Fibroblast of lung (primary cell): ENCODE measurements at places on chromosomes 11 and 22. TPM values are rescaled to one million over a fixed set of nuclear protein-coding genes. Genes with fewer than 3 reads are reported as not detected.
A peak's percentile ranks its signal among the peaks of the same experiment; 100 is the strongest.

The PHF21B gene
- 0.06 TPM in 1 of 2 replicates, not detected in the other for polyA plus RNA-seq

The PVALB gene
- not detected in 2 replicates for polyA plus RNA-seq

The RABL2B gene
- polyA plus RNA-seq, result 23.6 and 26.7 TPM in 2 replicates

The CNGA4 gene
- polyA plus RNA-seq, result 0.06 TPM in 1 of 2 replicates, not detected in the other

The TSPAN32 gene
- polyA plus RNA-seq, result 0.05 TPM in 1 of 2 replicates, not detected in the other

The C22orf31 gene
- polyA plus RNA-seq, result 0.14 TPM in 1 of 2 replicates, not detected in the other

The C11orf16 gene
- not detected in 2 replicates for polyA plus RNA-seq

The TCN1 gene
- not detected in 2 replicates for polyA plus RNA-seq

The CHCHD10 gene
- 7.5 and 11.4 TPM in 2 replicates for polyA plus RNA-seq

- no peak overlapping the region for H3K4me3 ChIP-seq
- H3K27me3 ChIP-seq, result no peaks in the 10 kb centered on the region
- H3K36me3 ChIP-seq, result no peaks in the 10 kb centered on the region
- H3K4me1 ChIP-seq, result no peaks in the 10 kb centered on the region
These were observed 257.1 kb downstream of the BUD13 start for GRCh38 chr11:116515664-116516184.

DNA sequence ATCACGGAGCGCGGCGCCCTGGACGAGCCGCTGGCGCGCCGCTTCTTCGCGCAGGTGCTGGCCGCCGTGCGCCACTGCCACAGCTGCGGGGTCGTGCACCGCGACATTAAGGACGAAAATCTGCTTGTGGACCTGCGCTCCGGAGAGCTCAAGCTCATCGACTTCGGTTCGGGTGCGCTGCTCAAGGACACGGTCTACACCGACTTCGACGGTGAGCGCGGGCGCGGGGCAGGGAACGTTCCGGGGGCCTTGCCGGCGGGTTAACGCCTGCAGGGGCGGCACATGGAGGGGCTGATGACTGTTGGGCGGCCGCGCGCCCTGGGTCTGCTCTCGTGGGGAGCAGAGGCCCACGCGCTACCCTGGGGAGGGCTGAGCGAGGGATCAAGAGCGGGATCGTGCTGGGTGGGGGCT, 1.0 kb downstream of the PIM3 start:
- no peak for DNase-seq
- peaks cover 18% of the 10 kb centered on the region for H3K4me1 ChIP-seq
- H3K27me3 ChIP-seq, result no peaks in the 10 kb centered on the region
- H3K27ac ChIP-seq, result peak overlapping the region; percentile 79

DNA sequence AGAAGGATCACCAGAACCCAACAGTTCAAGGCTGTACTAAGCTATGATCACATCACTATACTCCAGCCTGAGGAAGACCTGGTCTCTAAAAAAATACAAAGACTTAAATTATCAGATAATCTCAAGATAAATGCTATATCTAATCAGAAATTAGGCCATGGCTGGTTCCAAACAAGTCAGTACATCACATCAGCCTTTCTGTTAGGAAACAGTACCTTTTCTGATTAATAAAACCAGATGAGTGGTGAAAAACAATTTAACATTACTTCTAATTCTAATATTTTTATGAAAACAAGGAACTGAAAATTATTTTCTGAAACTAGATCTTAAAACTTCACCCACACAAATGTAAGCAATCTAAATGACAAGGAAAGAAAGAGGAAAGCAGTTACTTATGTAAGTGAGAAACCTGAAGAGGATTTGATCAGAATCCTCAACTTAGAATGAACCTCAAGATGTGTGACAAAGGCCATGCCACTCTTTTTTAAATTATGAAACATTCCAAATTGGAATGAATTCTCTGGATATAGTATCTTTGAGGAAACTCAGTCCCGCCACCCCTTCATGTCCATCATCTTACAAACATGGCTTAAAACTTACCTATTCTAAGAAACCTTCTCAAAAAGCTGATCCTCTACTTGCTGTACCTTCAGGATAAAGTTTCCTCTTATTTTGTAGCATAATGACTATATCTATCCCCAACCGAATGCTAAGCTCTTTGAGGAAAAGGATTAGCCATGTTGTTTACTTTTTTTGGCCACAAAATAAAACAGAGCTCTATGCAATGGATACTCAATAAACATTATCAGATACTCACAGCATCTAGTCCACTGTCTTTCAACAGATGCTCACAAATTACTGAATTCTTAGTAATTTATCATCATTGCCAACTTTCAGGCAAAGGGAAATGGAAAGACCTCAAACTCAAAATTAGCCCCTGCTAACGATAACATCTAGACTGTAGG, 132.0 kb downstream of the MRTFA start:
- H3K4me1 ChIP-seq, result peaks cover 21% of the 10 kb centered on the region
- H3K36me3 ChIP-seq, result no peaks in the 10 kb centered on the region
- H3K4me3 ChIP-seq, result no peak overlapping the region
- H3K27ac ChIP-seq, result no peak overlapping the region

- peaks cover 10% of the 10 kb centered on the region for H3K4me1 ChIP-seq
- H3K27ac ChIP-seq, result peak overlapping the region; percentile 46
- DNase-seq, result no peak
- H3K4me3 ChIP-seq, result peak overlapping the region; percentile 25
These were observed 40.1 kb upstream of the CLMP start for GRCh38 chr11:123235117-123235655.

- H3K27ac ChIP-seq, result no peak overlapping the region
- DNase-seq, result no peak
These were observed 9.8 kb upstream of the NXPE4 start for GRCh38 chr11:114605370-114605769.

DNA sequence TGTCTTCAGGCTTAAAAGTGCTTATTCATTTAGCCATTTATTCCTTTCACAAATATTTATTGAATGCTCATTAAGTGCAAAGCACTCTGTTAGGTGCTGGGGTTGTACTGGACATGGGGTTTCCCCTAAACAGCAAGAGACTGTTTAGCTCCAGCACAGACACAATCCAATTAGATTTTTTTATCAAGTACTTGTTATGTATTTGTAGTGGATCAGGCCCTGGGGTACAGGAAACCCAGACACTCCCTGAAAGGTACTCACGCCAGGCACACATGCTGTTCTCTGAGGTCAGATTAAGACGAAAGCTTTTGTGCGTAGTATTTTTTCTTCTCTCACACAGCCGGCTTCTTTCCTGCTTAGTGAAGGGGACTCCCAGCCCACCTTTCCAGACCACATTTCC, 218.1 kb upstream of the PLET1 start:
- H3K27ac ChIP-seq, result no peak overlapping the region
- no peak for DNase-seq
- H3K36me3 ChIP-seq, result no peaks in the 10 kb centered on the region
- no peaks in the 10 kb centered on the region for H3K4me1 ChIP-seq
- H3K4me3 ChIP-seq, result no peak overlapping the region

GRCh38 chr11:12848413-12848812, 160.7 kb upstream of the RASSF10 start:
- H3K36me3 ChIP-seq, result no peaks in the 10 kb centered on the region
- no peak for DNase-seq
- H3K4me3 ChIP-seq, result no peak overlapping the region
- no peaks in the 10 kb centered on the region for H3K27me3 ChIP-seq

GRCh38 chr11:123083623-123084029, 21.7 kb upstream of the HSPA8 start:
- H3K36me3 ChIP-seq, result peaks cover 6% of the 10 kb centered on the region
- peak overlapping the region; percentile 78 for H3K27ac ChIP-seq
- H3K4me1 ChIP-seq, result peaks cover 6% of the 10 kb centered on the region
- no peaks in the 10 kb centered on the region for H3K27me3 ChIP-seq
- no peak overlapping the region for H3K4me3 ChIP-seq

- H3K4me1 ChIP-seq, result no peaks in the 10 kb centered on the region
- no peak overlapping the region for H3K27ac ChIP-seq
- H3K36me3 ChIP-seq, result peaks cover 8% of the 10 kb centered on the region
- H3K27me3 ChIP-seq, result no peaks in the 10 kb centered on the region
- H3K4me3 ChIP-seq, result peak overlapping the region; percentile 85
- no peak for DNase-seq
These were observed 698 bp downstream of the SLC37A4 start for GRCh38 chr11:119030029-119030328.

GRCh38 chr11:94516725-94517124, 4.5 kb downstream of the C11orf97 start:
- no peaks in the 10 kb centered on the region for H3K36me3 ChIP-seq
- no peak for DNase-seq
- H3K27ac ChIP-seq, result no peak overlapping the region
- H3K4me1 ChIP-seq, result no peaks in the 10 kb centered on the region

- no peaks in the 10 kb centered on the region for H3K4me1 ChIP-seq
- DNase-seq, result no peak
- H3K4me3 ChIP-seq, result no peak overlapping the region
- H3K36me3 ChIP-seq, result no peaks in the 10 kb centered on the region
These were observed 535.9 kb downstream of the BRD1 start for GRCh38 chr22:49291781-49292180.

DNA sequence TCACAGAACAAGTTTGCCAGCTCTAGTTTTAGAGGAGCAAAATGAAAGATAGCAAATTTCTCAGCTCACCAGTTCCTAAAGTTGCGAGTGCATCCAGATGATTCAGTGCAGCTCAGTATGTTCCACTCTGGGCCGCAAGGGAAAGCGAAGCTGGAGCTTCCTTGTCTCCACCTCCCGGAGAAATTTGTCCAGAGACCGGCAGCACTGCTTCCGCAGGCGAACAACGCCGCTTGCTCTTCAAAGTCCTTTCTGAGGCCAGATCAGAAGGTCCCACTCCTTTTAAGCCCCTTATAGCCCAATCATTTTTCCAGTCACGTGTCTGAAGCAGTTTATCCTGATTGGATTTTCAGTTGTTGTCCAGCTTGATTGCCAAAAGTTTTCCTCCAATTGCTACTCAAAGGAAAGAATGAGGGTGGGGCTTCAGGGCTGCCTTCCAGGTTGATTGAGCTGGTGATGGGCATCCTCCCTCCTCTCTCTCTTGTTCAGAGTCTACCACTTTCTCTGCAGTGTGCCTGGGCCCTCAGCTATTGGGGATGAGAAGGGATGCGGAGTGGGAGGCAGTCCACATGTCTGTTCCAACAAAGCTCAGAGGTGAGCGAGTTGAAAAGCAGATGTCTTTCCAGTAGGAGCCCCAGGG, at the start of gene ZNF280A:
Gene ZNF280A, minus strand, starts transcription at position 251 of the 637 bp plus-strand sequence. CDS start 4,640 bp downstream, outside the sequence.
- DNase-seq, result no peak
- H3K27ac ChIP-seq, result no peak within 1 kb of the TSS

DNA sequence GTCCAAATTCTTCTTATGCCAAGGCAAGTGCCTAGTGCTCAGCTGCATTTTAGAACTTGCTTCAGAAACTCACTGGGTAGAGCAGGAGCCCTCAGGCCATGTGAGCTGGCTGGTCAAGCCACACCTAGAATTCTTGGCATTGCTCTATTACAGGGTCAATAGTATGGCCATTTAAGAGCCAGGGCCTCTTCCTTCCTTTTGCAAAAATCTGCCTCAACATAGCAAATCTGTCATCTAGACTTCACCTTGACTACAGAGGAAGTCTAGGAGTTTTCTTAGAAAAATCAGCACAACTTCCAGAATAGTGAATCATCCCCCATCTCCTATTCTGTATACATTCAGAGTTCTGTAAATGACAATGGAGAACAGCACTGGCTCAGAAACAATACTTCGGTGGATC, 112.0 kb upstream of the TTC12 start:
- no peak for DNase-seq
- H3K4me1 ChIP-seq, result no peaks in the 10 kb centered on the region
- H3K4me3 ChIP-seq, result no peak overlapping the region
- no peaks in the 10 kb centered on the region for H3K36me3 ChIP-seq

- H3K4me3 ChIP-seq, result no peak overlapping the region
- no peak overlapping the region for H3K27ac ChIP-seq
- H3K36me3 ChIP-seq, result no peaks in the 10 kb centered on the region
These were observed 77.5 kb upstream of the CLMP start for GRCh38 chr11:123272565-123272964.

DNA sequence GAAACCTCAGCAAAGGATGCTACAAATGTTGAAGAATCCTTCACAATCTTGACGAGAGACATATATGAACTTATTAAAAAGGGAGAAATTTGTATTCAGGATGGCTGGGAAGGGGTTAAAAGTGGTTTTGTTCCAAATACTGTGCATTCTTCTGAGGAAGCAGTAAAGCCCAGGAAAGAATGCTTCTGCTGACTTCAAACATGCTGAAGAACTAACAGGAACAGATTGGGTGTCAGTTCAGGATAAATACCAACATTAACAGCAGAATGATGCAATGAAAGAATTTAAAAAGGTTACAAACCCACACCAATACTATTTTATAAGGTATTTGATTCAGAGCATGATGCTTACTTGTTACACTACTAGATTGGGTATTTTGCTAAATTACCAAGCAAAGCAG, 33.9 kb downstream of the RAB39A start:
- no peaks in the 10 kb centered on the region for H3K27me3 ChIP-seq
- H3K36me3 ChIP-seq, result no peaks in the 10 kb centered on the region
- H3K4me1 ChIP-seq, result no peaks in the 10 kb centered on the region
- no peak overlapping the region for H3K4me3 ChIP-seq

- no peak overlapping the region for H3K4me3 ChIP-seq
- no peaks in the 10 kb centered on the region for H3K4me1 ChIP-seq
- no peak for DNase-seq
- H3K36me3 ChIP-seq, result no peaks in the 10 kb centered on the region
- H3K27ac ChIP-seq, result no peak overlapping the region
- H3K27me3 ChIP-seq, result no peaks in the 10 kb centered on the region
These were observed 73.8 kb downstream of the CELSR1 start for GRCh38 chr22:46463435-46464227.

DNA sequence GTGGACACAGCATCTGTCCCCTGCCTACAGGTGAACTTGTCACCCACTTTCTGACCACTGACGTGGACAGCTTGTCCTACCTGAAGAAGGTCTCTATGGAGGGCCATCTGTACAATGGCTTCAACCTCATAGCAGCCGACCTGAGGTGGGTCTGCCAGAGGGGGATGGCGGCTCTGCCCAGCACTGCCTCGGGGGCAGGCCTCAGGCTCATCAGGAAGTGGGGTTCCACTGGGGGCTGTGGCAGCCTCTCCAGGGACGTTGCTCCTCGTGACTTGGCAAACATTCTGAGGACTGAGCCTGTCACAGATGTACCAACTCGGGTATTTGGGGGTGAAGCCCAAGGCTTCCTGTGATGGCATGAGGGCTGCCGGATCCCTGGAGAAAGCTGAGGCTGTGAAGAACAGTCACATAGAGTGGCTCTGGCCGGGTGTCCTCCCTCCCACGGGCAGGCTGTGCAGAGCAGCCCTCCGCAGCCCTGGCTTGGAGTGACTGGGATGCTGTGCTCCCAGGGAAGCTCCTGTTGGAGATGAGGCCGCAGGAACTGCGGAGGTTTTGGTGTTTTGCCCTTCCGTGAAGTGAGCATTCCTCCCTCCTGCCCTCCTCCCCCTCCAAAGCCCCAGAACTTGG, 26.5 kb upstream of the DGCR8 start:
- H3K36me3 ChIP-seq, result peaks cover 6% of the 10 kb centered on the region
- no peaks in the 10 kb centered on the region for H3K27me3 ChIP-seq
- H3K4me1 ChIP-seq, result no peaks in the 10 kb centered on the region
- DNase-seq, result no peak
- no peak overlapping the region for H3K4me3 ChIP-seq
- H3K27ac ChIP-seq, result no peak overlapping the region
